Kidney (tissue), 22 donors: ENCODE measurements at places on chromosomes 12 and 14. TPM values are rescaled to one million over a fixed set of nuclear protein-coding genes. Genes with fewer than 3 reads are reported as not detected.

GRCh38 chr12:19633194-19633593 lies 193.9 kb downstream of the AEBP2 start:
- no peaks in the 10 kb centered on the region for H3K4me1 ChIP-seq
- no peak overlapping the region for H3K4me3 ChIP-seq
- DNase-seq, result no peak
- H3K36me3 ChIP-seq, result no peaks in the 10 kb centered on the region
- no peaks in the 10 kb centered on the region for H3K27me3 ChIP-seq
- H3K27ac ChIP-seq, result no peak overlapping the region

CNTN1 gene
- total RNA-seq, result 9.9 TPM

FOXG1 gene
- not detected for total RNA-seq

DNA sequence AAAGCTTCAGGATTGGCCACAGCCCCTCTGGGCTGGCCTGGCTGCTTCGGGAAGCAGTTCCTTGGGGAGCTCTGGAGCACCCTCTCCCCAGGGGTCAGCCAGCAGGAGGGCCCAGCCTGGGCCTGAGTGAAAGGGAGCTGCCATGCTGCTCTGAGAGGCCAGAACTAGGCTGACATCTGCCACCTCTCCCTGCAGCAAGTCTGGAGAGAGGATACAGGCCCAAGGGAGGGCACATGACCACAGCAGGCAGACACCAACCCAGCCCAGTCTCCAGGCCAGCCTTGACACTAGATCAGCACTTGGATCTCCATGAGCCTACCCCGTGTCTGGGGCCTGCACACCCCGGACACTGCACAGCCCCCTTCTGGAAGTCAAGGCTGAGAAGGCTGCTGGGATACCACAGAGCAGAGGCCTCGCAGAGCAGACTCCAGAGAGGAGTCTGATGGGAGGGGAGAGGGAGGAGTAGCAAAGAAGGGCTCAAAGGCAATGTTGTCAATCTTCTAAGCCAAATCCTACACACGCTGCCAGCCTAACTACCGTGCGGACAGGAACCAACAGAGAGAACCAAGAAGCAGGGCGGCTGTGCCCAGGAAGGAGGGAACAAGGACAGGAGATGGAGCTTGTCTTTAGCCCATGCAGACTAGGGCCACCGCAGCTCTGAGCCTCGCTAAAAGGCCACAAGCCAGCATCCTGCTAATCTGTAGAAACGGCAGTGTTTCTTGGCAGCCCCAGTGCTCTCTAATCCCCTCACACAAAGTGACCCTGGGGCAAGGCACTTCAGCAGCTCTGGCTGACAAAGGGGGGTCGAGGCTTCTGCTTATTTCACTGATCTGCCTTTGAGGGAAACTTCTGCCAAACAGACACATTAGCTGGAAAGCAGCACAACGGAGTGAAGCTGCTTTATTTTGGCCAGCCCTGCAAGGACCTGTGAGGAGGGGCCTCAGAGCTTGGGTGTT lies 12.9 kb downstream of the COL2A1 start:
- DNase-seq, result no peak
- no peak overlapping the region for H3K4me3 ChIP-seq
- no peaks in the 10 kb centered on the region for H3K36me3 ChIP-seq
- no peaks in the 10 kb centered on the region for H3K27me3 ChIP-seq
- no peaks in the 10 kb centered on the region for H3K4me1 ChIP-seq
